Midbrain (tissue), 1 donor: ENCODE measurements at places on chromosomes 11 and 22.

GRCh38 chr11:59285716-59286260 lies 72.9 kb upstream of the OR5AN1 start:
- no peak for DNase-seq

DNA sequence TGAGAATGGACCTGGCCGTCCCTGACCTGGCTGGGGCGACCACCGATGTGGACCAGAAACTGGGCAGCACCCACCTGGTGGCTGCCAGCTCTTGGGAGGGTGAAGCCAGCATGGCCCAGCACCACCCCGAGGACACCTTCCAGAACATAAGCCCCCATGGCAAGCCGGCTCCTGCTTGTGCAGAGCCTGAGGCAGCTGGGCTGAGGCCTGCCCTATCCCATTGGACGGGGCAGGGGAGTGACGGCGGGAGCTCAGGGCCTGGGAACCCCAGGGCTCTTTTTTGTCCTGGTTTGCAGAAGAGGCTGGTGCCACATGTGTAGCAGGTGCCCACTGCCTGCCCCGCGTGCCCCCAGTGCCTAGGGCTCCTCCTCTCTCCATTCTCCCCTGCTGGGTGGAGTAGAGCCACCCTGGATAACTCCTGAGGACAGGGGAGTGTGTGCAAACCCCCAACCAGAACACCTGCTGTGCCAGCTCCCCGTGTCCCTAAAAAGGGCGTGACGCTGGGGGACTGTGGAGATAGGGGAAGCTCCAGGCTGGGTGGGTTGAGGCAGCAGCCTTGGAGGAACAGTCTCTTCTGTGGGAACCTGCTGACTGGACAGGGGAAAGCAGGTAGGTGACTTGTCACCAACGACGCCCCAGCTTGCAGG lies 11.9 kb downstream of the DUSP8 start:
- DNase-seq: no peak

DNA sequence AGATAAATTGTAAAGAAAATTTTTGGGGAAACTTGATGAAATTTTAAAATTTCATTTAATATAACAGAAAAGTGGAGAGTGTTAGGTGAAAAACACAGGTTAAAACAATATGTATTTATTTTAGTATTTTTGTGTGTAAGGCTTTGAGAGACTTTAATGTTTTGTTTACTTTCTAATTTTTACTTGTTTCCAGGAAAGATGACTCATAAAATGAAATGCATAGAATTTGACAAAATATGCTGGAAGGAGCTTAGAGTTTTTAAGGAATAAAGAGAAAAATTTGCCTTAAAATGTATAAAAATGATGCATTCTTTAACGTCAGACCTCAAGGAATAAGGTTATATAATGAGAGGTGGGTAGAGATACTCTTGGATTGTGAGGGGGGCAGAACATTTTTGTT lies 1205.1 kb upstream of the CNTN5 start:
- no peak for DNase-seq

GRCh38 chr22:24393012-24393559 lies 34.3 kb upstream of the ADORA2A start:
- no peak for DNase-seq

- DNase-seq: no peak
These were observed 59.6 kb downstream of the FAR1 start for GRCh38 chr11:13728076-13728475.

DNA sequence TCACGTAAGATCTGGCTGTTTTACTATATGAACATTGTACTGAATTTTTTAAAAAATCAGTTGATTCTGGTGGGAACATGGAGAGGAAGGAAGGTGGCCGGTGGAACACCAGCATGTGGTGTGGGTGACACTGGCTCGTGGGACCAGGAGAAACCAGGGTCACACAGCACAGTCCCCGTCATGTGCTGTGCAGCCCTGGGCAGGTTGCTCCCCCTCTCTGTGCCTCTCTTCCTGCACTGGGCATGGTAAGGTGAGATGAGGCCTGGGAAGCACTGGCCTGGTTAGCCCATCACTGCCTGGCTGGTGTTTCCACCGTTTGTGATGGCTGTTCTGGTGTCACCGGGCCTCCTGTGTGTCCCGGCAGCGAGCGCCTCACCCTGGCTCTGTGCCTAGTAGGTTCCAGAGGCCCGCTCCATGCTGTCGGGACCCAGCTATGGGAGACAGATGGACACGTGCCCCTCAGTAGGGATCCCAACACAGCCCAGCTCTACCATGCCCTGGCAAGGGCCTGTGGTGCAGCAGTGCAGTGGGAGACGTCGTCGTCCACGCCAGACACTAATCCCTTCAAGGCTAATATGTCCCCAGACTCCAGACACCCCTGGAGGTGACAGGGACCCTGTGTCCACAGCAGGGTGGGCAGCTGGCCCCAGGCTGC lies 88.2 kb upstream of the LINC01488 start:
- no peak for DNase-seq

DNA sequence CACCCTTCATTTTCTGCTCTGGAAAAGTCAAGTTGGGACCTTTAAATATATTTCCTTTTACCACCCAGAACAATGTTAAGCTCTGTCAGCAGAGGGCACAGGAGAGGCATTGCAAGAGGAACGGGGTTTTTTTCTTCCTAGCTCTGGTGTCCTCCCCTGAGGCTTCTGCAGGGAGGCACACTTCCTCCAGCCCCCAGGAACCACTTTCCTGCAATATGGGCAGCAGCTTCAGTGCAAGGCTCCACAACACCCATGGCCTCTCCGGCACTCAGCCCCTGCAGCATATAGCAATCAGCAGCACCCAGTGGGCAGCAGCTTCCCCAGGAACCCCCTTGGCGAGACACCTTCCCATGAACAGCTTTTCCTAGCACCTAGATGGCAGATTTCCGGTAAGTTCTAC lies 101.4 kb downstream of the SYT9 start:
- no peak for DNase-seq

GRCh38 chr11:111230122-111230465 lies 15.4 kb upstream of the POU2AF2 start:
- no peak for DNase-seq

- DNase-seq: no peak
These were observed 1.6 kb downstream of the NELL1 start for GRCh38 chr11:20670932-20671403.

DNA sequence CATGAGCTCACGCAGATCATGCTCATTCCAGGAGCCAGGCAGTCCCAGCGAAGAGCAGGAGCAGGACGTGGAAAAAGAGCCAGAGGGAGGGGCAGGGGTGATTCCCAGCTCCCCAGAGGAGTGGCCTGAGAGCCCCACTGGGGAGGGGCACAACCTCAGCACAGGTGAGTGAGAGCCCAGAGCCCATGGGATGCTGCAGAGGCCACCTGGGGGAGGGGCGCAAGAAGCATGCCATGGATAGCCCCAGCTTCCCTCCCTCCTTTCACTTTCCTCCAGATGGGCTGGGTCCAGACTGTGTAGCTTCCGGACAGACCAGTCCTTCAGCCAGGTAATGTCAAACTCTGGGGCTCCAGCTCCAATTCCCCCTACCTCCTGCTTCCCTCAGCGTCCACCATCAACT lies 6.2 kb downstream of the SMTNL1 start:
- no peak for DNase-seq

DNA sequence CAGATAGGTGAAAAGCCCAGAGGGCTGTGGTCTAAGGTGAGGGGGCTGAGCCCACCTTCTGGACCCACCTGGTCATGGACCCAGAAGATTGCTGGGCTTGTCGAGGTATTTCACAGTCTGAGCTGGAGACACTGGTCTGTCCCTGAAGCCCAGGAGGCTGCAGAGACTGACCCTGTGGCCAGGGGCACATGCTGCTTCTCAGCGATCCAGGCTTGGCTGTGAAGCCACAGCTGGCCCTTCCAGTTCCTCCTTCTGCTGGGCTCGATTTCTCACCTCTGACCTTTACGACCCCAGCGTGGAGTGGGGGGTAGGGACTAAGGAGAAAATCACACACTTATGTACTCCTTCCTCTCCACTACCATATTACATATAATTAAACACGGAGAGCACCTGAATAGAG lies 88.5 kb downstream of the NECTIN1 start:
- no peak for DNase-seq

DNA sequence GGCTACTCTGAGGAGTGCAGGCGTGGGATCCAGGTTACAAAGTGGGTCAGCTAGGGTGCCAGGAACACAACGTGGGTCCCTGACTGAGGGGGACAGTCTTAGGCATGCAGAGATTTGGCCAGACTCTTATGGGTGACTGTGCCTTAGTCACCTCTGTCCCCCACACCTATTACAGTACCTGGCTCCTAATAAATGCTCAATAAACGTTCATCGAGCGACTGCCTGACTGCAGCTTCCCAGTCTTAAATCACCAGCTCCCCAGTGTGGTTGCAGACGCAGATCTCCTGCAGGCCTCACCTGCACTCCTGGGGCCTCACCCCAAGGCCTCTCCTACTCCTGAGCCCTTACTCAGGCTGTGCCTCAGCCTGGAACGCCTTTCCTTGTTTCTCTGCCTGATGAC lies 3.2 kb upstream of the SUN2 start:
- no peak for DNase-seq

DNA sequence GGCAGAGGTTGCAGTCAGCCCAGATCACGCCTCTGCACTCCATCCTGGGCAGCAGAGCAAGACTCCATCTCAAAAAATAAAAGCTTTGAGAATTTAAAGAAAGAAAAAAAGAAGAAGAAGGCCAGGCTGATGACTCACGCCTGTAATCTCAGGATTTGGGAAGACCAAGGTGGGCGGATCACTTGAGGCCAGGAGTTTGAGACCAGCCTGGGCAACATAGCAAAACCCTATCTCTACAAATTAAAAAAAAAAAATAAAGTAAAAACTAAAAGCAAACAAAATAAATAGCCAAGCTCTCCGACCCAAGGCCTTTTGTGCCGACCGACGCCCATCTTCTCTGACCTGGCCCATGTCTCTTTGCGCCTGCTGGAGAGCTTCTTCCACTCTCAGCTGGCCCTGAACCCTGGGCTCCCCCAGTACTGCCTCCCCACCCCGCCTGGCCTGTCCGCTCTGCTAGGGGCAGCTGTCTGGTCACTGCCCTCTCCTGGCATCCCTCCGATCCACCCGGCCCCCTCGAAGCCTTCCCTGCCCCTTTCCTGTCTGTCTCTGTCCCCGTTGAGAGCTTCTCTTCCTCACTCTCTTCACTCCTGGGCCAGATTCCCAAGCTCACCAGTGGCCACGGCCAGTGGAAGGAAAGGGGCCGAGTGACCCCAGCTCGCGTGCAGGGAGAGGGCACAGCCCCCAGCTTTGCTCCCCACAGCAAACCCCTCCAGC lies 4.8 kb upstream of the LSP1 start:
- no peak for DNase-seq

GRCh38 chr11:27139742-27140367 lies 99.2 kb downstream of the BBOX1 start:
- no peak for DNase-seq

DNA sequence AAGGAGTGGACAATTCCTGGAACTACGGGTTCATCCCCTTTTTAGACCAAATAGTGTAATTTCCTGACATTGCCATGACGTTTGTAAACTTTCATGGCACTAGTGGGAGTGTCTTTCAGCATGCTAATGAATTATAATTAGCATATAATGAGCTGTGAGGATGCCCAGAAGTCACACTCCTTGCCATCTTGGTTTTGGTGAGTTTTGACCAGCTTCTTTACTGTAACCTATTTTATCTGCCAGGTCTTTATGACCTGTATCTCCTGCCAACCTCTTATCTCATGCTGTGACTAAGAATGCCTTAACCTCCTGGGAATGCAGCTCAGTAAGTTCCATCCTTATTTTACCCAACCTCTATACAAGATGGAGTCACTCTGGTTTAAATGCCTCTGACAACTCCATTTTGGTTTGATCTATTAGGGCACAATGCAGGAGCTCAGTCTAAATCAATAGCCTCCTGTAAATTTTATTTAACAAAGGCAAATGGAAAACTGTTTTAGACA lies 20.7 kb downstream of the OR10A6 start:
- no peak for DNase-seq

GRCh38 chr11:119056421-119056999 lies 495 bp downstream of the HYOU1 start:
- DNase-seq: no peak

DNA sequence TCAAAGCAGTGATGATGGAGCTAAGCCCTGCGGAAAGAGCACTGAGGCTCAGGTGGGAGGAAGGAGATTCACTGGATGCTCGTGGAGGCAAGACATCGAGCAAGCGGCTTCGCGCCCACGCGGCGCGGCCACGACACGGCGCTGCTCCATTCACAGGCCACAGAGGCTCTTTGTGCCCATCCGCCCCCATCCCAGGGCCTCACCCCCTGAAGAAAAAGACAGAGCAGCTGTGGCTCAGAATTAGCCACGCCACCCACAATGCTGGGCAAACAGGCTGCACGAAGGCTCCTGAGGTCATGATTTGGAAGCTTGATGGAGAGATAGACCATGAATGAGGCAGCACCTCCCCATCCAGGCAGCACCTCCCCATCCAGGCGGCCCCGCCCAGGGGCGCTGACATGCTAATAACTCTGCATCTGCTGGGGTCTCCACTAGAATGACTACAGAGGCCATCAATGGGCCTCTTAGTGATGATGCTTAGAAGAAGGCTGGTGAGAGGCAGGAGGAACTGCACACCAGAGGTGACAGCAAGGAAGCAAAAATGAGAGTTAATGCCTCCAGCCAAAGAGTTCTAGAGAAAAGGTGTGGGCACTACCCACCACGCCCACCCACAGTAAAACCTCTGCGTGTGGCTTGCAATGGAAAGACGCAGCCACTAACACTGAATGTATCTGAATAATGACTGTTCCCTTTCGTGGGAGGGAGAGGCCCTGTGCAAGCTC lies 43.5 kb downstream of the MYH9 start:
- DNase-seq: peak; percentile 75

GRCh38 chr22:30610299-30610698 lies 3.3 kb downstream of the TCN2 start:
- no peak for DNase-seq

DNA sequence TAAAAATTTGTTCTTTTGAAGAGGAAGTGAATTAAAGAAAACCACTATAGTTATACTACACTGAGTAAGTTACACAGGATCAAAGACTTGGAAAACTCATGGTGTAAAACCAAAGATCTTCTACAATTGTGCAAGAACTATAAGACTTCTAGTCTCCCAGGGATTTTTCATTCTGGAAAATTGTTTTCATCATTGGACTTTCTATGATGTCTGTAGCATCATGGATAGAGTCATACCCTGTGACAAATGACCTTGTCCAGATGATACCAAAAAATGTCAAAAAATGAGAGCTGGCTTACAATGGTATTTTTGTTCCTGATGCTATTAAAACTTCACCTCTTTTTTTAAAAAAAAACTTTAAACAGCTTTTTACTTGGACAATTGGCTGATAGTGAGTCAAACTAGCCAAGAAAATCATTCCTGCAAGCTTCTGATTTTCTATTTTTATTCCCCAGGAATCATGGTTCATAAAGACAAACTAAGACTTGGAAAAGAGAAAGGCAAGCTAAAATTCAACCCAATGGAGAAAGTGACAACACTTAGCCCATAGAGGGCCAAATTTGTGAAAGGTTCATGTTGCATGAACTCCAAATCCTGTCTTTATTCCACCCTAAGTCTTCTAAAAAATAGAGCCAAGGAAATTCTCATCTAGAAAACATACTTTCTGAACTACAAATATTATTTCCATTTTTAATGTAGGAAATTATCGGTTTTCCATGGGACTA lies 30.7 kb downstream of the ME3 start:
- no peak for DNase-seq

GRCh38 chr11:113376156-113376555 lies 11.4 kb upstream of the ANKK1 start:
- peak; percentile 14 for DNase-seq
